ENCODE measurements at places on chromosomes 3 and 15.

GRCh38 chr15:36218322-36218721, 361.1 kb upstream of the CDIN1 start:
- H3K27ac ChIP-seq = no peak overlapping the region
- DNase-seq = peak; percentile 19
- H3K36me3 ChIP-seq = no peaks in the 10 kb centered on the region

DNA sequence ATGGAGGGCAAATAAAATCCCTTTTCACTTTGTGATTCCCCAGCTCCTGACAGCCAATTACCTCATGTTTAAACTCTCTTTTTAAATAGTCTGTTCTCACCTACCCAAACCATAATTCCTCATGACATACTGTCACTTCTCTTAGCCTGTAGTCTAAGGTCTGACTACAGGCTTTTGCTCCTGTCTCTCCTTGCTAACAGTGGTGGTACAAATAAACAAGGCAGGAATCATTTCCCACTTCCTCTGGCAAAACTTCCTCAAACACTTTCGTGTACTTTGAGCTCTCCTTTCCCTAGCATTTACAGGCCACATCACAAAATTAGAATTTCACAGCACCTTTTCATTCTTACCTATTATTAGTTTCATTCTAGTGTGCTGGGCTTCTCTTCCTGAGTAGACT, 51.8 kb downstream of the ATP8B4 start:
- no peak overlapping the region for H3K27ac ChIP-seq
- DNase-seq = no peak
- no peaks in the 10 kb centered on the region for H3K4me1 ChIP-seq
- H3K36me3 ChIP-seq = no peaks in the 10 kb centered on the region

DNA sequence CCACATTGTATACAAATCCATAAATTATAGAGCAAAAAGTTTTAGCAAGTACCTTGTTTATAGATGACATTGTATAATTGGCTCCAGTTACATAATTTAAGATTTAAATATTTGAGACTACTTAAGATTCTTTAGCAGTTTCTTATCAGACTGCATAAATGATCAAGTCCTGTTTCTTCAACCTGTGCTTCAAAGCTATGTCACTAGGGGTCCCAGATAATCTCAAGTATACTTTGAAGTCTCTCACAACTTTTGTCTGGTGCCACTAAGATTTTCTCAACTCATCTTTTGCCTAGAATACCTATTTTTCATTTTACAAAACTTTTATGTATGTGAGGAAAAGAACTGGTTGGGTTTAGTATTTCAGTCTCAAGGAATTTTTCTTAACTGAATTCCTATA, 205.5 kb downstream of the STAG1 start:
- H3K27ac ChIP-seq = no peak overlapping the region
- H3K36me3 ChIP-seq = peaks cover 3% of the 10 kb centered on the region
- H3K4me3 ChIP-seq = no peak overlapping the region
- H3K4me1 ChIP-seq = no peaks in the 10 kb centered on the region

GRCh38 chr3:179083977-179084376, 12.4 kb upstream of the ZMAT3 start:
- DNase-seq = no peak
- no peak overlapping the region for H3K27ac ChIP-seq
- H3K4me1 ChIP-seq = no peaks in the 10 kb centered on the region
- H3K27me3 ChIP-seq = no peaks in the 10 kb centered on the region
- H3K4me3 ChIP-seq = no peak overlapping the region
- no peaks in the 10 kb centered on the region for H3K36me3 ChIP-seq

All from spinal cord (tissue), 10 donors.